ENCODE measurements at places on chromosomes 6 and 20.

GRCh38 chr6:82891076-82891475 is 174.6 kb downstream of the UBE3D start:
- no peak for DNase-seq

DNA sequence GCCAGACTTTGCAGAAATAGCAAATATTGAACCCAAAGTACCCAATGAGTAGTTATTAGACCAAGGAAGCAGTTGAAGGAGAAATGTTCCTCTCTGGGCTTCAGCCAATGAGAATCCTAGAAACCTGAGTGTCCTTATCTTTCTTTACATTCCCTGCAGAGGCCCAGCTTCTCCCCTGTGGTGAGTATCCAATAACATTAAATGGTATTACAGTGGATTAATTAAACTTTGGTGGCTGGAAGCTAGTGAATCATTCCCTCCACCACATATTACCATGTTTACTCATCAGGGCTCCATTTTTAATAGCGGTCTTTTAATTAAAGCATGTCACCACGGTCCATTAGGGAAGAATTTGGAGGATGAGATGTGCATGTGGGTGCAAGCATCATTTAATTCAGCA is 74.0 kb downstream of the UNC5CL start:
- no peak for DNase-seq

DNA sequence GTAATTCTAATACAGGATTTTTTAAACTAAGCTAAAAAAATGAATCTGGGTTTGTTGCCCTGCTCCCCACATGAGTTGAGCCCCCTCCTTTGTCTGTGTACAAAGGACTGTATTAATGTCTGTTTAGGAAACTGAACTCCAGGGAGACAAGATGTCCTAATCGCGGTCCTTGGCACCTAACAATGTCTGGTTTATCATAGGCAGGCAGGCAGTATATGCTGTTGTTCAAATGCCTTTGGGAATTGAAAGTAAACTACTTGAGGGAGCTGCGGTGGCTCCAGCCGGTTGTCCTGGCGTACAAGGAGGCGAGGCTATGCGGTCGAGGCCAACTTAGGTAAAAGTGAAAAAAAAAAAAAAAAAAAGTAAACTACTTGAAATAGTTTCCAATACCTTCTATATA is 98.5 kb downstream of the TULP4 start:
- DNase-seq: no peak

DNA sequence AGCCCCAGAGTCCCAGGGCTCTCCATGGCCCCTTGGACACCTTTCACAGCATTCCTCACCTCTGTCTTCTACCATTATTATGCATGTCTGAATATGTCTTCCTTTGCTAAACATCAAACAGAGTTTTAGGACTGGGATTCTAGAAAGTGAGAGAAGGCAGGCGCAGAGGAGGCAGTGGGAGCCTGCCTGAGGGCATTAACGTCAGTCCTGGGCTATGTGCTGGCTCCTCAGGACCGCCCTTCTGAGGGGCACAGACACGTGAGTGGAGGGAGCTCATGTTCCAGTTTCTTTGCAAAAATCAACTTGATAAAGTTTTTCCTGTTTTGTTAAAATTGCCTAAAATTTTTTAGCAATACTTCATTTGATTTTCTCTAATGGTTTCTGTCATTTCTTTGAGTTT is 38.0 kb downstream of the C6orf15 start:
- DNase-seq: no peak

GRCh38 chr6:170265655-170266054 is 25.2 kb downstream of the DLL1 start:
- no peak for DNase-seq

DNA sequence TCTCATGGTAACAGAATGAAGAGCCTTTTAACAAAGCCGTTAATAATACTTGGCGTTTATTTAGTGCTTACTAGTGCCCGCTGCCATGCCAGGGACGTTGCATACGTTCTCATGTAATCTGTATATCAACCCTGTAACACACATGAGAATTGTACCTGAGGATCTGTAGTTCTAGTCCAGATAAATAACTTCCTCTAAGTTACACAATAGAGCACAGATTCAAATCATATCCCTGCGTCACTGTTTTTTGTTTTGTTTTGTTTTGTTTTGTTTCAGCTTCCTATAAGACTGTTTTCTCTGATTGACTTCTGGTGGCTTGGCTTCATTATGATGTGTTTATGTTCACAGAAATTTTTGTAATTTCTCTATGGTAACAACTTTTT is 553 bp downstream of the ZSCAN16 start:
- DNase-seq: no peak

DNA sequence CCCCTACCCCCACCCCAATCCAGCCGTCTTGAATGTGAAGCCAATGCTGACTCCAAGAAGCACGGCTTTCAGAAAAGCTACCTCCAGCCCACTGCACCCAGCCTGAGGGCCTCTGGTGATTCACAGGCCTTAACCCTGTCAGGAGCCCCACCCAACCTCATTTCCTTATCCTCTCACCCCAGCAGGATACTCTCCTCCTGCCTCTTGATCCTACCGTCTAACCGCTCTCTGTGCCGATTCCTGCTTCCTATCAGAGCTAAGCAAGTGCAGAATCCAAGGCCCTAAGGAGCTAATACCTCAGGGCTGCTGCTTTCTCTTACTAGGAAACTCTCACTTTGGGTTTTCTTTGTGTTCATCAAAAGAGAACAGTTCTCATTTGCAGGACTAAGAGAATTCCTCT is 47.2 kb downstream of the TRERF1 start:
- DNase-seq: no peak

GRCh38 chr6:155738602-155739105 is 283.0 kb upstream of the NOX3 start:
- no peak for DNase-seq

DNA sequence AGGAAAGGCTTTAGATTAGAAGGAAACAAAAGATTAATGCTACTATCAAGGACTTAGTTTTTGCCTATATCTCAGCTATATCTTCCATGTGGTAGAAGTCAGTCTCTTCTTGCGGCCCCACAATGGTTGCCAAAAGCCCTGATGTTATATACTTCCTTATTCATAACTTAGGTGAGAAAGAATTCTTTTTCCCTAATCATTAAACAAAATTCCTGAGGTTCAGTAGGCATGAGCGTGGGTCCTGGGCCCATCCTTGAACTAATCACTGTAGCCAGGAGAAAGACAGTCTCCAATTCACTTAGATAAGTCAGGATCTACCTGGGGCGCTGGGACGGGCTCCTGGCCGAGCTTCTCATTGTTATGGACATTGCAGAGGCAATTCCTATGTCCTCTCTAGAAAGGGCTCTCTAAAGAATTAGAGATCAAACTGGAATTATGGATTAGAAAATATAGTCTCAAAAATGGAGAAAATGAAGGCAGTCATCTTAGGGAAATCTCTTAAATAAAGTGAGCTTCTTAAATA is 134.3 kb downstream of the KIF6 start:
- no peak for DNase-seq

DNA sequence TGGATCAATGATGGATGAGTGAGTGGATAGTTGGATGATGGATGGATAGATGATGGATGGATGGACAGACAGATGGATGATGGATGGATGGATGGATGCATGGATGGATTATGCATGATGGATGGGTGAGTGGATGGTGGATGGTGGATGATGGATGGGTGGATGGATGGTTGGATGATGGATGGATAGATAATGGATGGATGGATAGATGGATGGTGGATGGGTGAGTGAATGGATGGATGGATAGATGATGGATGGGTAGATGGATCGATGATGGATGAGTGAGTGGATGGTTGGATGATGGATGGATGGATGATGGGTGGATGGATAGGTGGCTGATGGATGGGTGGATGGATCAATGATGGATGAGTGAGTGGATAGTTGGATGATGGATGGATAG is 176.0 kb downstream of the TAF4 start:
- DNase-seq: no peak

- peak; percentile 87 for DNase-seq
Measured at GRCh38 chr6:32940656-32941213, at the start of gene HLA-DMB. Gene HLA-DMB (minus strand): TSS chr6:32941028. CDS start chr6:32940807, 221 bp downstream.

- no peak for DNase-seq
Measured at GRCh38 chr20:8209061-8209460, 77.0 kb downstream of the PLCB1 start.

DNA sequence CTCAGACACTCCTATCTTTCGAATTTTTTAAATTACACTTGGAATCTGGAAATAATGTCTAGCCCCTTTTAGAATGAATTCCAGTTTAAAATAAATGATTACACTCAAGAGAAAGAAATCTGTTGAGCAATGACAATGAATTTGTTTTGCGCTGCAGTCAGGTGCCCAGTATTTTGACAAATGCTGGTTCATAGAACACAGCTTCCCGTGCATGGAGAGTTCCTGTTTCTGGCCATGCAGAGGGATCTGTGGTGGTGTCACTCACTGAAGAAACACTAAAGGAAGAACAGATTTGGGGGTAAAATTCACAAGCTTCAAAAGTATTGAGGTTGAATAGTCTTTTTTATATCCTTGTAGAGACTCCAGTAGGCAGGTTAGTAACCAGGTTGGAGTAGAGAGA is 113.4 kb upstream of the CEP85L start:
- DNase-seq: no peak

- DNase-seq: no peak
Measured at GRCh38 chr6:27591699-27592480, 119.0 kb upstream of the ZNF184 start.

DNA sequence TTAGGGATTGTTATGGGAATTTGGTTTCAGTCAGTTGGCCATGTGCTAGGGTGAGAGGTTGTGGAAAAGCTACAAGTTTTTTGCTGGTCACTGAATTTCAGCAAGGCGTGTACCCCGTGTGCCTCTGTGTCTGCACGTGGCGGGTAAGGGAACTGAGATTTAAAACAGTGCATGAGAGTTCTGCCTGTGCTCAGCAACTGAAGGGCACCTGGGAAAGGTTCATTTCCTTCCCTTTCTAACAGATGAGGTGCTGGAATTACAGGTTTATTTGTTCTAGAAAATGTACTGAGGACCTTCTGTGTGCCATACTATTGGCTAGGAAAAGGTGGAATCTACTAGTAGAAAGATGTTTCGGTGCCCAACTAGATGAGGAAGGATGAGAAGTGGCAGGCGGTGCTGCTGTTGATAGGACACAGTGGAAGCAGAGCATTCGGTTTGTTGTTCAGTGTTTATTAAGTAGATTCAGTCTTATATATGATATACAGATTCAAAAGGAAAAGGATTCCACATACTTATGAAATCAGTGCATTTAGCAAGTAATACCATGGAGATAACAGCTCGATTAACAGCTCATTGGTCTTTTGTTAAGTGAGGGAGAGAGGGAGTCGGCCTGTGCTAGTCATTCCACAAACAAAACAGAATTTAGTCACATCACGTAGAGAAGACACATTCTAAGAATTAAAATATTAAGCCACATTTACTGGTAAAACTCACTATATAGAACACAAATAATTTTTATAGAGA is 84.7 kb downstream of the ASXL1 start:
- DNase-seq: no peak

GRCh38 chr20:45114465-45115385 is at the start of gene WFDC5:
Gene WFDC5 (minus strand): TSS chr20:45115174. CDS start chr20:45115083, 91 bp downstream.
- no peak for DNase-seq

DNA sequence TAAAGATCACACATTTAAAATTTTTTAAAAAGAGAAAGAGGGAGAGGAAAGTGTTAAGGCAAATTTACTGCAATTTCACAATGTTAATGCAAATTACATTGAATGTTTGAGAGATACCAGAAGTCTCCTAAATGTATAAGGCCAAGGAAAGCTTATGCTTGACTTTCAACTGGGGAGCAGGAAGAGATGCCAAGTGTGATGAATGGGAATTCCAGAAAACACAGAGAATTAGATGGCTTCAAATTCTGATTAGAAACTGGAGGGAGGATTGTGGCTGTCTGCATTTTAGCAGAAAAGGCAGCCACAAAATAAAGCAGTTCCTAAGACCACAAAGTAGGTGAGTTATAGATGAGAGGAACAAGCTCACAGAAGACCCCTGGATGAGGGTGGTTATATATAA is 328.3 kb upstream of the CITED2 start:
- no peak for DNase-seq

DNA sequence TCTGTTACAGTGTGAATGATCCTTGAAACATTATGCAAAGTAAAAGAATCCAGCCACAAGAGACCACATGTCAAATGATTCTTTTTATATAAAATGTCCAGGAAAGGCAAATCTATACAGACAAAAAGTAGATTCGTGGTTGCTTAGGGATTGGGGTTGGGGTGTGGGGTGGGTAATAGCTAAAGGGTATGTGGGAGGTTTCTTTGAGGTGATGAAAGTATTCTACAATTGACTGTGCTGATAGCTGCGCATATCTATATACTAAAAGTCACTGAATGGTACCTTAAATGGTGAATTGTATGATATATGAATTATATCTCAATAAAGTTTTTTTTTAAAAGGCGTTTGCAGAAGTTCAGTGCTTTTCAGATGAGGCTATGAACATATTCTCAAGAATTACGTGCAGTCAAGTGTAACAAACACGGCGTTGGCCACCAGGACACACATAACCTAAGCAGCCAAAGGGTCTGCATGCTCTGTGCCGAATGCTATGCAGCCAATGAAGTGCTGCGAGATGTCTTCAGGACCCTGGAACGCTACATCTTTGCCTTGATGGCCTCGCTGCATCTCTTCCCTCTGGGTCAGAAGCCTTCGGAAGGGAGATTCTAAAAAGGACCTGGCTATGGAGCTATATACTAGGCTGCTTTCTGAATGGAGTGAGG is 96.9 kb downstream of the SCML4 start:
- no peak for DNase-seq

DNA sequence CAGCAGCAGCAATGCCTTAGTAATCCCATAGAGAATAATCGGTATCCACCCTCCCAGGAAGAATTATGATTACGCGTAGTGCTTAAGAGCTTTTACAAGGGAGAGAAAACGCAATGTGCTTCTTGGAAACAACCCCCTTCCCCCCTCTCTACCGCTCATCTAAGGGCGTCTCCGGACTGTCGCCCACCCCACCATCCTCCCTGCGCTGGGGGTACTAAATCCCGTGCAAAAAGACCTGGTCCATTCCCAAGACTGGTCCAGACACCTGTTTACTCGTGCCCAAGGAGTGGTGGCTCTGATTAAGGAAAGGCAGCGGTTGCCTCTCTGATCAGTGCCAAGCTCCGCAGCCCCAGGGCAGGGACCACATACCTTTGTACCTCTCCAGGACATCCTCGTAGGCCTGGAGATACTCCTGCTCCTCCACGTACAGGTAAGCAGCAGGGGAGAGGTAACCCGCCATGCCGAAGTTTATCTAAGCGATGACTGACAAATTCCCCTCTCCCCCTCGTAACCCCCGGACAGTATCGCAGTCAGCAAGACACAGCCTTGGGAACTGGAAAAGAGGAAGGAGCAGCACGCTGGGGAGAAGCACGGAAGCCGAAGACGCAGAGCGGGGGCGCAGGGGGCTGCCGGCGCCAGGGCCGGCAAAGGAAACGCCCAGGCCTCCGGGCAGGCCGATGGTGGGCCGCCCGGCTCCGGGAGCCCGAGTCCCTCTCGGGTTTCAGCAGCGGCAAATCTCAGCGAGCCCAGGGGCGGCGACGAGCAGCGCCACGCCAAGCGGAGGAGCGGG is 112.0 kb upstream of the BEND6 start:
- peak; percentile 26 for DNase-seq
